ENCODE measurements at places on chromosomes 3 and 15. TPM values are rescaled to one million over a fixed set of nuclear protein-coding genes. Genes with fewer than 3 reads are reported as not detected.
A peak's percentile ranks its signal among the peaks of the same experiment; 100 is the strongest.

Gene GOLGA6L7
- not detected for total RNA-seq

Gene ATP8B4
- total RNA-seq: 10.3 TPM

DNA sequence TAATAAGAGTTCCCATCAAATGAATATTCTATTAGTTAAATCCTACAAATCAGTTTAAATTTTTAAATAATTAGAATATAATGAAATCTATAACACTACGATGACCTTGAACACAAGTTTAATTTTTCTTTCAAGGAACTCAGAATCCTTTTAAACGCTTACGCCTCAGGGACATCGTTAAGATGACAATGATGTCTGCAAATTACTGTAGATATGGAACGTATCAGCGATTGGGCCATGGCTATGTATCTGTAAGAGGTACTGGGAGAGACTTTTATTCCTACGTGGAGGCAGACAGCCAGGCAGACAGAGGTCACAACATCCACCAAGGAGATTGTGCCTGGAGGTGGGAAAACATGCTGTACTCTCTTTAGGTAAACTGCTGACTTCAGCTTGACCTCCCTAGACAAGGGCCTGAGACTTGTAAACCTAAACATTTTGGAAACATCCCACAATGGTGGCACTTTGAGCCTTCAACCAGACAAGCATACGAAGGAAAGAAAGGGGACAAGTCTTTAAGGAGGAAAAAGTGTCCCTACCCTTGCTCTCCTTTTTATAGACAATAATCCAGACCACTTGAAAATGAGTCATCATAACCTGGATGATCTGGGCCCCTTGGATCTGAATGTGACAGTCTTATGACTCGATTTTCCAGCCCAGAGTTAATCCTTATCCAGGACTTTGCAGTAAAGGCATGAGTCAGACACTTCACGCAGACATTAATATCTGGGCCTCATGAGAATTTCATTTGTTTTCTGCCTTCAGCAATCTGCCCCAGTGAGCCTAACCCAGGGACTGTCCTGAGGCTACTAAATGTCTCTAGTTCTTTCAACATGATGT, 6.8 kb upstream of the LDHAL6B start:
- peak overlapping the region; percentile 20 for H3K27ac ChIP-seq
- no peaks in the 10 kb centered on the region for H3K4me1 ChIP-seq
- no peak for DNase-seq
- no peaks in the 10 kb centered on the region for H3K27me3 ChIP-seq

Gene ADAMTS17
- 18.3 TPM for total RNA-seq

DNA sequence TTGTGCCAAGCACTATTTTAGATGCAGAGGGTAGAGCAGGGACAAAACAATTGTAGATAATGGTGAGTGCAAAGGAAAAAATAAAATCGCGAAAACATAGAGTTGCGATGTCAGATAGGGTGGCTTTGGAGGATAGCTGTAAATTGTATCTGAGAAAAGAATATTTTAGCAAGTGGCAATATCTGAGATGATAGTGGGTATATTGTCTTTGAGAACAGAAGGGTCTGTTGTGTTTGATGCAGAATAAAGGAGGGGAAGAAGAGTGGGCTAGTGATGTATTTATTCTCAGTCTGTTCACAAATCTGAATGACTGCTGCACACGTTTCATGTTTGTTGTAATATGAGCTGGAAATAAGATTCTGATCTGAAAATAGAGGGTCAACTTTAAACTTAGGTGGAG, 396.8 kb downstream of the CADM2 start:
- DNase-seq: no peak
- no peaks in the 10 kb centered on the region for H3K4me1 ChIP-seq
- no peaks in the 10 kb centered on the region for H3K36me3 ChIP-seq
- H3K27ac ChIP-seq: no peak overlapping the region

DNA sequence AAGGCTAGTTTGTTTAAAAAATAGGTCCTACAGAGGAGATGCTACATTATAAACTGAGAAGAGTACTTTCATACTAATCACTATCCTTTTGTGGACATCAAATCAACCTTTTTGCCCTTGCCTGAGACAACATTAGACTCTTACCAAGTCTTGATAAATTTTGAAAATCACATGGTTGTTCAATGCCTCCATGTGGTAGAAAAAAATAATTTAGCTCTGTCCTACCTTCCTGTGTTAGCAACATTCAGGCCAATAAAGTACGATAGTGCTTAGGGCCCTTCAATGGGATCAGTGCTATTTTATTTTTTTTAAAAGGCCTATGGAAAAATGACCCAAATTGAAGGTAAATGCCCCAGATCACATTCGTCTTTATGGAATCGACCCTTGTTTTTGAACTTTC, 5.0 kb upstream of the UBE2E1 start:
- no peak for DNase-seq
- no peaks in the 10 kb centered on the region for H3K27me3 ChIP-seq
- no peak overlapping the region for H3K4me3 ChIP-seq
- H3K27ac ChIP-seq: no peak overlapping the region
- peaks cover 8% of the 10 kb centered on the region for H3K4me1 ChIP-seq

DNA sequence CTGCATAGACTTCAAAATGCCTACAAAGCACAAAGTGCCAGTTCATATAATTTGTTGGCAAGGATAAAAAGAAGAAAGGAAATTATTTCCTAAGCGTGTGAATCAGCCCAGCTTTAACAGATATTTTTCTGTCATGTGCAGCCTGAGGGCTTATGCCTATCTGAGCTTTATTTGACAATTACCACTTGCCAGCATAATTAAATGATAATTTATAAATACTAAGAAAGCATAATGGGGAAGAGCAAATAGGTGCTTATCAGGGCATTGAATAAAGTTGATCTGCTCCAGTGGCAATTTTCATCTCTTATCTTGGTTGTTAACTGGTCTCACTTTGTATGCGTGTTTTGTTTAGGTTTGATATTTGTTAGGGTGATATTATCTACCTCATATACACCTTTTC, 313.4 kb upstream of the DNAJC19 start:
- H3K36me3 ChIP-seq: no peaks in the 10 kb centered on the region
- no peak overlapping the region for H3K27ac ChIP-seq
- H3K4me3 ChIP-seq: no peak overlapping the region
- no peak for DNase-seq

- H3K36me3 ChIP-seq: peaks cover 21% of the 10 kb centered on the region
- no peaks in the 10 kb centered on the region for H3K27me3 ChIP-seq
- no peak overlapping the region for H3K4me3 ChIP-seq
- H3K27ac ChIP-seq: no peak overlapping the region
- H3K4me1 ChIP-seq: no peaks in the 10 kb centered on the region
- DNase-seq: no peak
Measured at GRCh38 chr15:83053151-83053550, 13.9 kb downstream of the BTBD1 start.

- H3K4me3 ChIP-seq: no peak overlapping the region
- no peaks in the 10 kb centered on the region for H3K27me3 ChIP-seq
- no peaks in the 10 kb centered on the region for H3K36me3 ChIP-seq
- DNase-seq: no peak
Measured at GRCh38 chr15:35349916-35350315, 196.0 kb downstream of the DPH6 start.

DNA sequence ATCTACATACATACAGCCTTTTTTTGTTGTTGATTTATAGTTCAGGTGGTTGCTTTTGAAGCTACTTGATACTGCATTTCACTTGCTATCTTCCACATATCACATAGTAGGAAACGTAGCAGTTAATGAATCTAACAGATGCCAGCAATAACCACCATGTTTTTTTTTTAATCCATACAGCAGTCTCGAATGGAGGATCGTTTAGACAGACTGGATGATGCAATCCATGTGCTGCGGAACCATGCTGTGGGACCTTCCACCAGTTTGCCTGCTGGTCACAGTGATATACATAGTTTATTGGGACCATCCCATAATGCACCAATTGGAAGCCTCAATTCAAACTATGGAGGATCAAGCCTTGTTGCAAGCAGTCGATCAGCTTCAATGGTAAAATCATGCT, 123.2 kb upstream of the CGNL1 start:
- no peak overlapping the region for H3K27ac ChIP-seq
- H3K27me3 ChIP-seq: no peaks in the 10 kb centered on the region
- peaks cover 3% of the 10 kb centered on the region for H3K4me1 ChIP-seq
- peaks cover 35% of the 10 kb centered on the region for H3K36me3 ChIP-seq
- no peak for DNase-seq

DNA sequence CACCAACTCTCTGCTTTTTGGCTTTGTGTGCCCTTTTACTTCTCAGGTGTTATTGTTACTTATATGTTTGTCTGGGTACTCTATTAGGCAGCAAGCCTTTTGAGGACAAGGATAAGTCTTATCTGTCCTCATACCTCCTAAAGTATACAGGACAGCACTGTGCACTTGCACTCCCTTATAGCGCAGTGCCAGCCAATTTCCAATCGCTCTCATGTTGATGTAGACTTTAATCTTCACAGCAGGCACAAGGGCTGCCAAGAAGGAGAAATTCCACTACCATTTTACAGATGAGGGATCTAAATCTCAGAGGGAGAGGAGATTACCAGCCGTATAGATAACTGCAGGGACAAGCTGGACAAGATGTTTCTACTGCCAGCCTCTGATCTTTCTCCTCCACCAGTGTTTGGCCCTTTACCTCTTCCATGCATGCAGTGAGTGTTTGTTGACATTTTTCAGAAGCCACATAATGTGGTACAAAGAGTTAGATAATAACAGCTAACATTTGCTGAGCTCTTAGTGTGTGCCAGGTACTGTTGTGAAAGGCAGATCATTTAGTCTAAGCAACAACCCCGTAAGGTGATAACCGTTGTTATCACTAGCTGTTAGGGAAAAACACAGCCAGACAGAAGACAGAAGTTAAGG, 30.1 kb downstream of the SST start:
- H3K27me3 ChIP-seq: peaks cover 30% of the 10 kb centered on the region
- DNase-seq: no peak
- no peak overlapping the region for H3K4me3 ChIP-seq
- no peak overlapping the region for H3K27ac ChIP-seq

GRCh38 chr15:92884436-92885223, 15.5 kb upstream of the CHD2 start:
- H3K36me3 ChIP-seq: peaks cover 44% of the 10 kb centered on the region
- H3K4me1 ChIP-seq: peaks cover 45% of the 10 kb centered on the region
- peak overlapping the region; percentile 98 for H3K27ac ChIP-seq
- H3K4me3 ChIP-seq: peak overlapping the region; percentile 96
- DNase-seq: no peak

DNA sequence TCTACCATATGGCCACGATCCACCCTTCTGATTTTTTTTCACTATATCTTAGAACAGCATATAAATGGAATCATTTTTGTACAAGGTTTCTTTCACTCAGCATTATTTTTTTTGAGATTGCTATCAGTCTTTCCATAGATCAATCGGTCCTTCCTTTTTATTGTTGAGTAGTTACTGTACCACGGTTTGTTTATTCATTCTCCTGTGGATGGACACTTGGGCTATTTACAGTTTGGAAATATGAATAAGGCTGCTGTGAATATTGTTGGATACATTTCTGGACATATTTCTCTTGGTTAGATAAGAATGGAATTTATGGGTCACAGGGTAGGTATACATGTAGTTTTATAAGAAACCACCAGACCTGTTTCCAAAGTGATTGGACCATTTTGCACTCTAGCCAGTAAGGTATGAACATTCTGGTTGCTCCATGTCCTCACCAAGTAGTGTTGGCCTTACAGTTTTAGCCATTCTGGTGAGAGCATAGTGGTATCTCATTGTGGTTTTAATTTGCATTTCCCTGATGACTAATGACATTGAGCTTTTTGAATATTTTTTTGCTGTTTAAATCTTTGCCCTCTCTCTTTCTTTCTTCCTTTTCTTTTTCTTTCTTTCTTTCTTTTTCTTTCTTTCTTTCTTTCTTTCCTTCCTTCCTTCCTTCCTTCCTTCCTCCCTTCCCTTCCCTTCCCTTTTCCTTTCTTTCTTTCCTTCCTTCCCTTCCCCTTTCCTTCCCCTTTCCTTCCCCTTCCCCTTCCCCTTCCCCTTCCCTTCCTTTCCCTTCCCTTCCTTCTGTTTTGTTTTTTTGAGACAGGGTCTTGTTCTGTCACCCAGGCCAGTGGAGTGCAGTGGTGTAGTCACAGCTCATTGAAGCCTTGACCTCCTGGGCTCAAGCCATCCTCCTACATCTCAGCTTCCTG, 49.2 kb downstream of the LRRK1 start:
- H3K36me3 ChIP-seq: no peaks in the 10 kb centered on the region
- peaks cover 50% of the 10 kb centered on the region for H3K27me3 ChIP-seq
- H3K4me1 ChIP-seq: no peaks in the 10 kb centered on the region
- H3K4me3 ChIP-seq: no peak overlapping the region

DNA sequence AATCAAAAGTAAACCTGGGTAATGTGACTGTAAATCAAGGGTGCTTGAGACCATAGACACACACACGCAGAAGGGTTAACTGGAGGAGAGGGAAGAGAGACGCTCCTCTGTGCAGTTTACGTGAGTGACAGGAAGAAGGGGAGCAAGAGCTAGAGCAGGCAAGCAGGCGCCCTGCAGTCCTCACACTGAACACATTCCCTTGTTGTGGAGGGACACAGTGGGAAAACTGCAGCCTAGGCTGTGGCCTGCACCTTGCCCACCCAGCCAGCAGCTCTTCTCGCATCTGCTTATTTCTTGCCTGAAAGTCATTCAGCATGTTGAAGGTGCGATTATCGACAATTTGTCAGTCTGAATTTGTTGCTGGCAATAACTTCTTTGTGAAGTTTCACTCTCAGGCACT, 24.2 kb downstream of the SOX2 start:
- no peak overlapping the region for H3K27ac ChIP-seq
- no peak overlapping the region for H3K4me3 ChIP-seq
- DNase-seq: no peak
- no peaks in the 10 kb centered on the region for H3K36me3 ChIP-seq
- peaks cover 14% of the 10 kb centered on the region for H3K27me3 ChIP-seq

- peaks cover 36% of the 10 kb centered on the region for H3K27me3 ChIP-seq
- no peak overlapping the region for H3K4me3 ChIP-seq
- H3K4me1 ChIP-seq: no peaks in the 10 kb centered on the region
Measured at GRCh38 chr3:10669490-10670048, 146.5 kb upstream of the SLC6A11 start.

- H3K36me3 ChIP-seq: no peaks in the 10 kb centered on the region
- no peak for DNase-seq
- H3K27ac ChIP-seq: no peak overlapping the region
- no peak overlapping the region for H3K4me3 ChIP-seq
Measured at GRCh38 chr3:5047764-5048419, 68.7 kb downstream of the BHLHE40 start.

DNA sequence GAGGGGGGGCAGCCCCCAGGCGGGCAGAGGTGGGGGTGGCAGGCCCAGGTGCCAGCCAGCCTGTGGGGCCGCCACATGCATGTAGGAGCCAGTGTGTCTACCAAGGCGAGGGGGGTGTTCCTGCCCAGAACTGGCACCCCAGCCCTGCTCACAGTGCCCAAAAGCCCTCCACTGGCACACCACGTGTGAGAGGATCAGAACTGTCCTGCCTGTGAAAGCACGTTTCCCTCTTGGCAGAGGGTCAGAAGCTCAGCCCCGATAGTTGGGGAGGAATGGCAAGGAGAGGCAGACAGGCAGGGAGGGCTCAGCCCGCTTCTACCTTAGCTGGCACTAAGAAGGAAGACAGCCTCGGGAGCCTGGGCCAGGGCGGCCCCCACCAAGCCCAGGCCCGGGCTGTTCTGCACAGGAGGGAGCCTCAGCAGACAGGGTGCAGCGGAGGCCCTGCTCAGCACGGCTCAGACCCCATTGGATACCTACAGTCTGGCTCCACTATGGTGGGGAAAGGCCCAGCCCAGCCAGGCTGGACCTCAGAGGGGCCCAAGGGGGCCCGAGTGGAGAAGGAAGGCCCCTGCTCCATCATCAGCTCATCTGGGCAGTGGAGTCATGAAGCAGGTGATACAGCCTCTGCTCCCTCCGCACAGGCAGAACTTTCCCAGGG, 84.8 kb upstream of the LINGO1 start:
- no peak overlapping the region for H3K4me3 ChIP-seq
- H3K27ac ChIP-seq: no peak overlapping the region
- no peak for DNase-seq
- H3K36me3 ChIP-seq: no peaks in the 10 kb centered on the region

GRCh38 chr3:30273304-30274072, 332.9 kb upstream of the TGFBR2 start:
- no peak for DNase-seq
- H3K4me3 ChIP-seq: no peak overlapping the region
- H3K36me3 ChIP-seq: peaks cover 2% of the 10 kb centered on the region
- H3K27ac ChIP-seq: no peak overlapping the region
